WTC11 (cell line): ENCODE measurements at places on chromosomes 5 and 9. TPM values are rescaled to one million over a fixed set of nuclear protein-coding genes. Genes with fewer than 3 reads are reported as not detected.

TAF11L10 gene
- total RNA-seq: not detected in 3 replicates

NCS1 gene
- total RNA-seq: 31.8 to 32.6 TPM (median 32.4 TPM) in 3 replicates

IL5 gene
- not detected in 3 replicates for total RNA-seq

DNA sequence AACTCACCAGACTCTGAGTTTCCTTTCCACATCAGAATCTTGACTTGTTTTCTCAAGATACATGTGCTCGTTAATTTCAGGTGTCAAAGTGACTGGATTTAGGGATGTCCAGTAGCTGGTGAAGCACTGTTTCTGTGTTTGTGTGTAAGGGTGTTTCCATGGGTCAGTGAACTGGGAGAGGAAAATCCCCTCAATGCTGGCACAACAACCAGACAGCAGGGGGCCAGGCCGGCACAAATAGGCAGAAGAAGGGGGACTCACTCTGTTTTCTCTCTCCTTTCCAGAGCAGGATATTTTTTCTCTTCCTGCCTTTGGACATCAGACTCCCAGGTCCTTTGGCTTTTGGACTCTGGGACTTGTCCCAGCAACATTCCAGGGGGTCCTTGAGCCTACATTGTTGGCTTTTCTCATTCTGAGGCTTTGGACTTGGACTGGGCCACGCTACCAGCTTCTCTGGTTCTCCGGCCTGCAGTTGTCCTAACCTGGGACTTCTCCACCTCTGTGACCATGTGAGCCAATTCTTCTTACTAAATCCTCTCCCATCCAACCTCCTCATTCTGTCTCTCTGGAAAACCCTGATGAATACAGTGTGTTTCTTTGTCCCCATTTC, 144.0 kb downstream of the CAAP1 start:
- peak overlapping the region; percentile 58 for H3K27ac ChIP-seq
- H3K36me3 ChIP-seq: peaks cover 19% of the 10 kb centered on the region
- no peaks in the 10 kb centered on the region for H3K27me3 ChIP-seq
- H3K4me1 ChIP-seq: peaks cover 62% of the 10 kb centered on the region
- H3K4me3 ChIP-seq: no peak overlapping the region

- H3K4me1 ChIP-seq: peaks cover 4% of the 10 kb centered on the region; the same call in 1 of the 2 replicates
- no peak overlapping the region for H3K4me3 ChIP-seq
- DNase-seq: peak; percentile 0
- no peak overlapping the region for H3K27ac ChIP-seq
These were observed 3.7 kb downstream of the PKN3 start for GRCh38 chr9:128706045-128706444.
